ENCODE measurements at places on chromosomes 3 and 15.
A peak's percentile ranks its signal among the peaks of the same experiment; 100 is the strongest.

DNA sequence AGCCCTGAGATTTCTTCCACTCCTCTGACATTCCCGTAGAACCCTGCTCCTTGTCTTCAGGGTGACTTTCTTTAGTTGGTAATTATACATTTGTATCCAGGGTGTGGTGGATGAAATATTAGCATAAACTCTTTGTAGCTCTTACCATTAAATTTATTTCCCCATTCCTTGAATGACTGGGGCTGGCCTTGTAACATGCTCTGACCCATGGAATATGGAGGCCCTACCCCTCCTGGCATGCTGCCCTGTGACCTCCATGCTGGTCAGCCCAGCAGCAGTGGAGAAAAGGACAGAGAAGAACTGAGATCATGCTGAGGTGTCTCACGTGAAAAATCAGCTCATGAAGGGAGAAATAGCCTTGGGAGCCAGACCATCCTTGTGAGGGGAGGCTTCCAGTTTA is 96.1 kb upstream of the PROK2 start:
- DNase-seq: no peak

GRCh38 chr15:73081321-73081958 is 29.2 kb downstream of the NEO1 start:
- DNase-seq: peak; percentile 57

GRCh38 chr3:160090653-160091052 is 102.0 kb downstream of the IL12A start:
- DNase-seq: no peak

DNA sequence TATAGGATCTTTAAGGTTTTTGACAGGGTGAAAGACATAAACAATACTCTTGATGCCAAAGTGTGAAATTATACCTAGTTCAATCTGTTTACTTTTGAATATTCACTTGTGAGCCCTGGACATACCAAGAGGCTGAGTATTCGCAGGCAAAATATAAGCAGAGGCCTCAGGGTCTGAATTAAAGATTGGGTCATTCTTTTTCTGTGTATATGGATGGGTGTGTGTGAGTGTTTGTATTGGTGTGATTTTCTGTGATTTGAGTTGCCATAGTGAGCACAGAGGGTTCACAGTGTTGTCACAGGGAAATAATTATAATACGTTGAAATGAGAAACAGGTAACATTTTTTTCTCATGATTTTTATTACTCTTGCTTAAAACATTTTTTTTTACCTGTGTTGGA is 770.7 kb upstream of the ALCAM start:
- no peak for DNase-seq

GRCh38 chr15:55552451-55552850 is 35.7 kb downstream of the PYGO1 start:
- DNase-seq: no peak

DNA sequence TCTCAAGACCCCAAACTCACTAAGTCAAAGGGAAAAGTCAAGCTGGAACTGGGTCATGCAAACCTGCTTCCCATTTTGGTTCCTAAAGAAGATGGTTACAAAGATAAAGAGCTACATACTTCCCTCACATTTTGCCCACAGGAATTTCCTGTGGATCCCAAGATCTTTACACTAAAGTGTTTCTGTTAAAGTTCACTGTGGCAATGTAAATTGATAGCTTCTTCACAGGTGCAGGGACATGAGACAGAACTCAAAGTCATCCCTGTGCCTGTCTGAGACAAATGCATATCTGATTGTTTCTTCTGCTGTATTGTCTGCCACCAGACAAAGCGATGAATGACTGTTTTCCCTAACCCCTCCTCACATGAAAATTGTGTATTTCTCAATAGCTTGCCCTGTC is 567.8 kb downstream of the ZIC1 start:
- no peak for DNase-seq

GRCh38 chr3:155737844-155738460 is 6.9 kb downstream of the PLCH1 start:
- no peak for DNase-seq

GRCh38 chr15:32735989-32736700 is 18.3 kb downstream of the GREM1 start:
- no peak for DNase-seq

GRCh38 chr3:109278546-109278945 is 37.8 kb downstream of the DPPA2 start:
- no peak for DNase-seq

DNA sequence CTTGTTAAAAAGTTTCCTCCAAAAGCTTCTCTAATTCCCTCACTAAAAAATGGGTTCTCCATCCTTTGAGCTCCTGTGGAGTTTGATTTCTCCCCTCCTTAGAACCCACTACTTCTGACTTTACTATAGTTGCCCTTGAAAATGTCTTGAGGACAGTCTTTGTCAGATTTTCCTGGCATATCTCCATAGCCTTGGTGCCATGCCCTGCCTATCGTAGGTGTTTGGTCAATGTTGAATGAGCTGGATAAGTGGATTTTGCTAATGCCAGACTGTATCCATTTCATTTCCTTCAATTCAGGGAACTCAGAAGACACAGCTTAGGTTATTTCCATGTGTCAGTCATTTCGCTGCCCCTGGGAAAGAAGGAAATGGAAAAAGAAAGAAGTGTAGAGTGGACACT is 40.6 kb downstream of the TMEM266 start:
- no peak for DNase-seq

- no peak for DNase-seq
These were observed 726.2 kb downstream of the ROBO1 start for GRCh38 chr3:79041621-79042020.

DNA sequence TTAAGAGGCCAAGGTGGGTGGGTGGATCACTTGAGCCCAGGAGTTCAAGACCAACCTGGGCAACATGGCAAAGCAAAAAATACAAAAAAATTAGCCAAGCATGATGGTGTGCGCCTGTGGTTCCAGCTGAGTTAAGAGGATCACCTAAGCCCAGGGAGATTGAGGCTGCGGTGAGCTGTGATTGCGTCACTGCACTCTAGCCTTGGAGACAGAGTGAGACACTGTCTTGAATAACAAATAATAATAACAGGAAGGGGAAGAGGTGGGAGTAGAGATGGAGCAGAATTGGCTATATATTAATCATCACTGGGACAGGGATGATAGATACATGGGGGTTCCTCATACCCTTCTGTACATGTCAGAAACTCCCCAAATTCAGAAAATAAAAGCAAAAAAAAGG is 23.8 kb upstream of the NMB start:
- no peak for DNase-seq

- peak; percentile 66 for DNase-seq
These were observed 25.2 kb downstream of the ARHGEF3 start for GRCh38 chr3:56776556-56776950.

All from SK-N-MC (cell line).